ENCODE measurements at places on chromosomes 2 and 18.

DNA sequence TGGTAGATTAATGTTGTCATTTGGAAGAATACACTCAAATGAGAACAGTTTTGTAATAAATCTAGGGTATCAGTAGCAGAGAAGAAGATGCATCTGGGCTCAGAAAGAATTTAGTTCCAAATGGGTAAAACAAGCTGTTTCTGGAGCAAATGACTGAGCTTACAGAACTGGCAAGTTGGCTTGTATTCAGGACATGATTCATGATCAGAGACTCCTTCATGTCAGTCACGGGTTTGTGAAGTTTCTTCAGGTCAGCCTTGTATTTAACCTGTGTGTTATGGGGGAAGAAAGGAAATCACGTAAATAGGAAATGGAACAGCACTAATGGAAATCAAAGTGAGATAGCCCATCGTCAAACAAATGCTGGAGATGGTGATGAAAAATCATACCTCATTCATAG, 109.1 kb downstream of the RIF1 start:
- no peak for DNase-seq

DNA sequence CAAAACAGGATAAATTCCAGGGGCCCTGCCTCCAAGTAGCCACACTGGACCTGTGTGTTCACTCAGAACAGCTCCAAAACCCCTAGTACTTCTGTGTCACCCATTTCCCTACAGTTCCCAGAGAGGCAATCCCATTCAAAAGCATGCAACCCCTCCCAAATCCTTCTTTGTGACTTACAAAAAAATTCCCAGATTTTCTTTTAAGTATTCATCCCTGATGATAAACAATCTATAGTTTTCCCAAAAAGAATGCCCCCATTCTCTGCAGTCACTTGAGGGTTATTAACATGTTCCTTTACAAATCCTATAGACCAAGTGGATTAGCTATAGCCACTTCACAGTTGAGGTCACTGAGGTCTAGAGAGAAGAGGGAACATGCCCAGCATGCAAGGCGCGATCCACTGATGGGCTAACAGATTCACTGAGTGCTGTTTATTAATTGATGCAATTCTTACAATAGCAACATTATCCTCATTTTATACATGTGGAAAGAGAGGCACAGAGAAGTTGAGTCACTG, 85.4 kb downstream of the MYL12B start:
- DNase-seq = no peak

- no peak for DNase-seq
Measured at GRCh38 chr2:234425639-234426603, 71.0 kb downstream of the ARL4C start.

- DNase-seq = no peak
Measured at GRCh38 chr2:235567842-235568241, 74.0 kb downstream of the AGAP1 start.

DNA sequence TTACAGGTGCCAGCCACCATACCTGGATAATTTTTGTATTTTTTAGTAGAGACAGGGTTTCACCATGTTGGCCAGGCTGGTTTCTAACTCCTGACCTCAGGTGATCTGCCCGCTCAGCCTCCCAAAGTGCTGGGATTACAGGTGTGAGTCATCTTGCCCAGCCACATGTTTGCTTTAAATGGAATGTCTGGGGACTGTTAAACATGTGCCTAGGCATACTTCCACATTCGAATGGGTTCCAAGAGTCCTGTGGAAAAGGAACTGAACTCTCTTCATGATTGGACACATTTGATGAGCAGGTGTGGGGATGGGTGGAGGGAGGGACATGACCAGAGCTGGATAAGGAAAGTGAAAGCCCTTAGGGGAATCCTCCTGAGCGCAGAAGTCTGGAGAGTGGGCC, 58.4 kb upstream of the GREB1L start:
- DNase-seq = no peak

DNA sequence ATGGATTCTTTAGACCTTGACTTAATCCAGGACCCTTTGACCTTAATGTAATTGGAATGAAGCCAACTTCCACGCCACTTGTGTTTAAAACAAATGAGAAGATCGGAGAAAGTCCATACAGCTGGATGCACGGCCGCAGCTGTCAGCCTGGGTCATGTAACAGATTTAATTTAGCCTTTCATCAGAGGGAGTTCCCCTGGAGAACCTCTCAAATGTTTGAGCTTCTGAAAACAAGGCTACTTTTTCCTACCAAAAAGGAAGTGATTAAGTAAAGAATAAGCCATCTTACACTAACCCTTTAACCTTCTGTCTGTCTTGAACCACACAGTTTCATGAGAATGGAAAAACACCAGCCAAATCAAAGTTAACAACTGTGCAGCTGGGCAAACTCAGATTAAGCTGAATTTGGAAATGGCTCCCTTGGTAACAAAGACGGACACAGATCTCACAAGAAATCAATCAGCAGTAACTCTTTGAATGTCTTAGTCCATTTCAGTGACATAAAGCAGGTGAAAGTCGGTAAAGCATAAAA, 103.6 kb downstream of the DOCK10 start:
- DNase-seq = no peak

DNA sequence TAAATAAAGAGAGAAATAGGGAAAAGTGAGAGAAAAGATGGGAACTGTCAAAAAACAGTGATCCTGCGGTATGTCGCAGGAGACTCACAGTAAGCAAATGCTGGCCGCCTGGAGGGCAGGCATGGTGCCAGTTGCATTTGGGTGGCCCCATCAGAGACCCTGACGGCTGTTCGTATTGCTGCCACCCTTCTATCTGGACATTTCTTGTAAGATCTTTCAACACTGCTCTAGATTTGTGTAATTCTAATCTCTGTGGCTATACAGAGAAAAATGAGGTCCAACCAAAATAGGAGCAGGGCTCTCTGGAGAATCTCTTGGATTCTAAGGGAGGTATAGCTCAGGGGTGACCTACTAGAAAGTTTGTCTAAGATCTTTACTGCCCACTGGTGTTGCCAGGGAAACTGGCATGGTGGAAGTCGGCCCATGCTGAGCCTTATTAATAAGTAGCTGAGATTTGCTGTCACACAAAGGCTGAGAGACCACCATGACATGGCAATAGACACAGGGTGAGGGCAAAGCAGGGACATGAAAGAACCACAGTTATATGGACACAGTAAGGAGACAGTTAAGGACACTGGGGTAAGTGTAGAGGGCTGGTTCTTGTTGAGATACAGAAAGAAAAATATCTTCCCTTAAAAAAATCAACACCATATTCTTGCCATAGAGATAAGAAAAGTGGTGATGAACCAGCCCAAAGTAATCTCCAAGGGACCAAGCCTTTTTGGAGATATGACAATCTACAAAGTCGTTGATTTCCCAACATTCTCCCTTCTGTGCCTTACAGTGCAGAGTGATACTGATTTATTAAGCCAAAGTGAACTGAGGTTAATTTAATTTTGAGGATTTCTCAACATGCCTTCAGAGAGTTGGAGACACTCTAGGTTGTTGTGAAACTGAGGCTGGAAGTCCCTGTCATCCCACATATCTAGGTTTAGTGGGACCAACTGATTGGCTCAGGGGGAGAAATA, 26.4 kb upstream of the FZD7 start:
- no peak for DNase-seq

DNA sequence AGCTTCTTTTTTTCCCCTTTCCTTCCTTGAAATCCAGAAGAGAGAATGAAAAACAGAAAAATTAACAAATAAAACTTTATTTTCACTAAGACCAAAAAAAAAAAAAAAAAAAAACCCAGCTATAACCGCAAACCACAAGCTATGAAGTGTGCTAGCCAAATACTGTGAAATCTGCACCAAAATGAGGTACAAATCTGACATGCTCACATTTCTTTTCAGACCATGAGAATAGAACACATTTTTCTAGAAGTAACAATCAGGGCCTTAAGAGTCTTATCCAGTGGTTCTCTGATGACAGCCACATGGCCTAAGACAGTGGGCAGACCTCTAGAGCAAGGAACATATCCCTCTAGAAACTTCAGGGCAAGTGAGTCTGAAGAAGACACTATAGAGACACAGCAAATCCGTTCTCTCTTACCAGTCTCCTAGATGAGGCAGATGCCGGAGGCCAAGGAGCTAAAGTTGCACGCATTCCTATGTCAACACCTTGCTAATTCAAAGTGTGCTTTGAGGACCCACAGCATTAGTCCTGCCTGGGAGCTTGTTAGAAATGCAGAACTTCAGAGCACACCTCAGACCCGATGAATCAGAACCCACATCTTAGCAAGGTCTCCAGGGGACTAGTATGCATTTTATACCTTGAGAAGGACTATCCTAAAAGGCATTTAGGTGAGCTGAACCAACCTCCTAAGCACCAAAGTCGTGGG, 317.1 kb downstream of the MYCN start:
- DNase-seq = no peak

GRCh38 chr18:67135981-67136380, 380.5 kb downstream of the DSEL start:
- DNase-seq = no peak

- DNase-seq = no peak
Measured at GRCh38 chr2:235293061-235293460, 200.8 kb upstream of the AGAP1 start.

GRCh38 chr18:40159141-40160017, 1795.7 kb upstream of the PIK3C3 start:
- DNase-seq = no peak

- DNase-seq = no peak
Measured at GRCh38 chr2:212021947-212022346, 516.7 kb downstream of the ERBB4 start.

- DNase-seq = no peak
Measured at GRCh38 chr2:224158061-224158460, 119.0 kb upstream of the SERPINE2 start.

- no peak for DNase-seq
Measured at GRCh38 chr18:45608400-45608799, 6.9 kb upstream of the SLC14A2 start.
